Femur (tissue), 1 donor: ENCODE measurements at places on chromosomes 2 and 18.
A peak's percentile ranks its signal among the peaks of the same experiment; 100 is the strongest.

GRCh38 chr2:48755473-48755872 lies at the start of gene LHCGR:
Gene LHCGR, minus strand, starts transcription at chr2:48755724. Its CDS starts 53 bp downstream, at chr2:48755671.
- DNase-seq = peak; percentile 32

DNA sequence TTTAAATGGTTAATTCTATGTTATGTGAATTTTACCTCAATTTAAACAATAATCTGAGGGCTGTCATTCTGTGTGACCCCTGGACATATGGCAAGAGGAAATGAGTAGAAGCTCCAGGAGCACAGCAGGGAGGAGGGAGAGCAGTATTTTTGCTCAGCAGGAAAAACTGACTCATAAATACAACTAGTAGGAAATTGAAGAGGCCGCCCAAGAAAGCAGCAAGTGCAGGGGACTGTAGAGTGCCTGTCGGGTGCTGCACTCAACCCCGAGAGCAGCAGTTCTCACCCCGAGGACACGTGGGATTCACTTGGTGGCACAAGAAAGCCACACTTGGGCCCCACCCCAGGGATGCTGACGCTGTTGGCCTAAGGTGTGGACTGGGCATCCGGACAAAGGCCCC lies 60.8 kb downstream of the NPAS2 start:
- no peak for DNase-seq

GRCh38 chr2:119068154-119068725 lies 90.3 kb downstream of the C1QL2 start:
- DNase-seq = no peak

DNA sequence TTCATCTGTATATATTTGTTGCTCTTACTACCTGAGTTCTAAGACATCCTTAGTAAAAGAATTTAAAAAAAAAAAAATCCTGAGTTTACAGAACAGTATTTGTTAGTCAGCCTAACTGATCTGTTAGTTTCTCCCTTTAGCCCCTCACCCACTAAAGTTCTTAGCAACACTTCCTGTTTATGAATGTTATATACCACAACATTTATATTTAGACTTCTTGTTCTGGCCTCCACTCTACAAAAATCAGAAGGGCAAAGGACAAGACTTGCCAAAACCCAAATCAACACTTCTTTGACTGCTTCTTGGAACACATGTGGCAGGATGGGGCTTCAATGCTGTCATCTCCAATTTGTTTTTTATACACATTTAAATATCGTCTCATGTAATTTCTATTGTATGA lies 71.1 kb downstream of the MGAT5 start:
- DNase-seq = no peak

DNA sequence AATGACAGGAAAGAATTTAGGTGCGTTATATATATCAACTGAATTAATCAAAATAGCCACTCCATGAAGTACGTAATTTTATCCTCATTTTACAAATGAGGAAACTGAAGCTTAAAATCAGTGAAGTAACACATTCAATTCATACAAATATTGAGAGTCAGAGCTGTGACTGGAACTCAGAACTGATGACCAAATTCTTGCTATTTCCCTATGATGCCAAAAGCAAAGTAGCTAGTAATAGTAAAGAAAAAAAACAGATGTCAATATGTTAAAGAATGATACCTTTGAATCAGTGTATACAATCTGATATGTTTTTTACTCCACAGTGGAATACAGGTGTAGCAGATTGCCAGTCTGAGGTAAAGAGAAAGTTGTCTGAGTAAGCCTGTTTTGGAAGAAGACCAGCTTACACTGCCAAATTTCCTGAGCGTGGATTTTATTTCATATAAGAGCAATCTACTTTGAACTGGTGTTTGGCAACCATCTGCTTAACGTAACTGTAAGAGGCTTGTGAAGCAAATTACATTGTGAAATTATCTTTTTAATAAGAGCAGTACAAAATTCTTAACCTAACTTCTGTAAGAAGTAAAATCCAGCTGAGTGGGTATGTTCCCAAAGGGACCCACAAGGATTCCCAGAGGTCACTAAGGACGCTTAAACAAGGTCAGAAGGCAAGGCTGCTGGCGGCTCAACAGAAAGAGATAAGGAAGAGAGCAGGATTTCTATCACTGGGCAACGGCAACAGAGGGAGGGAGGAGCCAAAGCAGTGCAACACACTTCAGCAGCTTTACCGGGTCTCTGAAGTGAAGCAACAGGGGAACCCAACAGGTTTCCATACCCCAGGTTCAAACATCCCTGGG lies 85.6 kb downstream of the IKZF2 start:
- no peak for DNase-seq

- no peak for DNase-seq
Observed at GRCh38 chr2:48723129-48723528, 32.4 kb downstream of the LHCGR start.

DNA sequence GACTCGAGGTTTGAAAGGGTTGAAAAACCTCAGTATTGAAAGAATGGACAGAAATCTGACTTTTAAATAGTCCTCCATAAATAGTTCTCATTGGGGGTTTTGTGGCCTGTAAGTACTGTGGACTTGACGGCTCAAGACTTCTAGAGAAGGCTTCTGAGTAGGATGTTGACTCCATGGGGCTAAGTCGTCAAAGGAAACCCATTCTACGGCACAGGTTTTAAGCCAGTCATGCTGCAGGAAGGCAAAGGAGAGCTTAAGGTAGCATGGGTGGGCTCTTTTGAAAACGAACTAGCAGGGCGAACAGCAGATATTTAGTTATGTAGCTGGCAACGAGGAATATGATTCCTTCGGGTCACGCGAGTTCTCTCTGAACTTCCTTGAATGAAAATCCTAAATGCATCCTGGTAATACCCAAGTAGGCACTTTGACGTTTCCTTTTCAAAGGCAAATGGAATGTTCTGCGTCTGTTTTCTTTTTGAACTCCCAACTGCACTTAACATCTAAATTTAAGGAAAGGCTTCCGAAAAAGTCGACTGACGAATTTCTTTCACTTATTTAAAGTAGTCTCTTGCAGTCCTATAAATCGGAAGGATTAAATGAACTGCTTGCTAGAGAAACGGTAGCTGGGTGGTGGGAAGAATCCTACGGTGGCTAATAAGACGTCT lies 1.1 kb upstream of the NEDD4L start:
- no peak for DNase-seq

- peak; percentile 69 for DNase-seq
Observed at GRCh38 chr2:70089220-70089982, 2.1 kb downstream of the PCBP1 start.

- DNase-seq = peak; percentile 43
Observed at GRCh38 chr2:25165992-25166875, 2.1 kb downstream of the POMC start.

DNA sequence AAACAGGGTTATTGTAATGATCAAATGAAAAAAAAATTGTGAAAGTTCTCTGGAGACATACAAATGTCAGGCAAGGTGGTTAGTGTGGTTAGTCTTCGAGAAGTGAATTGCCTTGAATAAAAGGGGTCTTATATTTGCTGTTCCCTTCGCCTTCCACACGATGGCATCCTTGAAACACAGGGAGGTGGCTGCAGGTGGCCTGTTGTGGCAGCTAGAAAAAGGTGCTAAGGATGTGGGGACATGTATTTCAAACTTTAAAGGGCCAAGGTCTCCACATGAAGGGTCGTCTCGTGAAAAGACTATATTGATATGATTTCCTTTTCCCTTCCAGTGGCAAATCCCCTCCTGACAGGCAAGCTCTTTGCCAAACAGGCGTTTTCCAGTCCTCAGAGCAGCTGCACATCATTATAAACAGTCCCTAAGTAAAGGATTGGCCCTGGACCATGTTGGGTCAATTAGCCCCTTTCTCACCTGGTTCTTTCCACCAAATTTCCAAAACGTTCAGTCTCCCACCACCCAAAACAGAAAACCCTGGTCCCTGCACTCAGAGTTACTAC lies 68.5 kb downstream of the COPS8 start:
- DNase-seq = peak; percentile 74

GRCh38 chr2:39780825-39781600 lies 2.0 kb upstream of the THUMPD2 start:
- peak; percentile 31 for DNase-seq

DNA sequence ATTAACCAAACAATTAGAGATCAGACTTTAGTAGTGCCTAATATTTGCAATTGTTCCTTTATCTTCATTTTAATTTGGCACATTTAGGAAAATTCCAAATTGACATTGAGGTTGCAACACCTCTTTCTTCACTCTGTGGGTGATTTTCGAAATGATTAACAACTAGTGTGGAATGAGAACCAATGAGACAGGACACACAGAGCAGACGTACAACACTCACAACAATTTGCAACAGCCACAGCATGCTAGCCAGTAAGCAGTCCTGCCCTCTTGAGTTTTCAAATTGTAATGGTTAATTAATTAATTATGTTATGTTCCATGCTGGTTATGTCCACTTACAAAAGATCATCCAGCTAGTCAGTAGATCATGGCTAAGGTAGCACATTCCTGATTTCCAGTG lies 339.3 kb downstream of the LRP1B start:
- no peak for DNase-seq

- DNase-seq = no peak
Observed at GRCh38 chr18:24919181-24919797, 432.7 kb downstream of the ZNF521 start.

DNA sequence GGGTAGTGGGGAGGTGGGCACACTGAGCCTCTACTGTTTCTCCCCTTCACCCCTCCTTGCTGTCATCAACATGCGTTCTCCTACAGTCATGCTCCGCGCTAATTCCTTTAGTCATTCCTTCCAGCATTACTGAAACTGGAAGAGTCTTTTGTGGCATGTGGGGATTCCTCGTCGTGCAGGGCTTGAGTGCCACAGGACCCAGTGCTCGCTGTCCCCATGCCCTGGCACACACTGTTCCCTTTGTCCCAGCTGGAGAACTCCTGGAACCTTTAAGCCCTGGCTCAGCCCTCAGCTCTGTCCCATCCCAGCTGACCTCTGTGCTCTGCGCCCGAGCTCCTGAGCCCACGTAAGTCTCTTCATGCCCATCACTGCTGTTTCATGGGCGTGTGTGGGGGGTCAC lies 42.1 kb downstream of the ODC1 start:
- no peak for DNase-seq

DNA sequence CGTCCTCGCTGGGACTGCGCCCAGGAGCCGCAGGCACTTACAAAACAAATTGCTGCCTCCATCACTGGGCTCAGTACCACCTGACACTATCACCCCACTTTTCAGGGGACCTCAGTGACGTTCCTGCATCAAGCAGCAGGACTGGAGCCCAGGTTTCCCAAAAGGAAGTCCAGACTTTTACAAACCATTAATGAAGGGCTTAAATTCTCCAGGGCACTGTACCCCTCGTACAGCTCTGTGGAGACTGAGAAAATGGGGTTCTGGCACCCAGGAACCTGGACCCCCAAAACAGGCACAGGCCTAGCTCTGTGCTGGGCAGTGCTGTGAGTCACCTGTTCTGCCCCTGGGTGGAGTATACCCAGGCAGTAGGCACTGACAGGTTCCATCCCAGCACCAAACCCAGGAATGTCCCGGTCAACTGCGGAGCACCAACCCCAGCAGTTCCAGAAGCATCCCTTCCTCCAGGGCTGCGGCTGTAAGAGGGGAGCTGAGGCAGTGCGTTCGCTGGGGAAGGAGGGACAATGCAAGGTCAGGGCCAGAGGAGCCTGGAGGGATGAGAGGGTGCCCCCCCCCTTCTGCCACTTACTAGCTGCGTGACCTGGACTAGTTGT lies 24.6 kb upstream of the NOTO start:
- no peak for DNase-seq

DNA sequence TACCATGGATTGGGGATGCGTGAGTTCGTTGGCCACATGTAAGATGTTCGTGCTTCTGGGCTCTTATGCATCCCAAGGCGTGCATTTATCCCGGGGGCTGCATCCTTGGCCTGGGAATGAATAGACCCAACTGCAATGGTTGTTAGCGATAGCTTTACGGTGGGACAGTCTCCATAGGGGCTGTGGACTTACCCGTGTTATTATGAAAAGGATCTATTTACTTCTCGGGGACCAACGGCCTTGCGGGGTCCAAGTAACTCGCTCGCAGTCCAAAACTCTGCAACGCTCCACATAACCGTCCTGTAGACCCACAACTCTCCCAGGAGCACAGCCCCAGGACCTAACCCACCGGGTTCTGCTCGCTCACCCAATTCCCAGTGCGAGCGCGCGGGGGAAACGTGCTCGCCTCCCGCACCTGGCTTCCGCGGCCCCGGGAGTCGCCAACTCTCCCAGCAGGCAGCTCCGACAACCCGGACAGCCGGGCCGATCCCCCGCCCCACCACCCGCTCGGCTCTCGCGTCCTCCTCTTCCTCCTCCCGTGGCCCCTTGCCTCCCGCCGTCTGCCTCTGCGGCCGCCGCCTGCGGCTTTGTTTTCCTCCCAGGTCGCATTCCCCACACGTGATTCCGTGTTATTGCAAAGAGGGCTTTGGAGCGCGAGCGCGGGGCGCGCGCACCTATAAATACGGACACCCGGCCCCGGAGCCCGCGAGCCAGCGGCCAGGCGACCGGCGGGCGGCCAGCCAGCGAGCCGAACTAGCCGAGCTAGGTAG lies at the start of gene CABLES1:
TSS of gene CABLES1 (plus strand) at position 706 of the 770 bp plus-strand sequence. CDS start 278 bp downstream, outside the sequence.
- peak; percentile 67 for DNase-seq
